ENCODE measurements at places on chromosomes 11 and 22.

DNA sequence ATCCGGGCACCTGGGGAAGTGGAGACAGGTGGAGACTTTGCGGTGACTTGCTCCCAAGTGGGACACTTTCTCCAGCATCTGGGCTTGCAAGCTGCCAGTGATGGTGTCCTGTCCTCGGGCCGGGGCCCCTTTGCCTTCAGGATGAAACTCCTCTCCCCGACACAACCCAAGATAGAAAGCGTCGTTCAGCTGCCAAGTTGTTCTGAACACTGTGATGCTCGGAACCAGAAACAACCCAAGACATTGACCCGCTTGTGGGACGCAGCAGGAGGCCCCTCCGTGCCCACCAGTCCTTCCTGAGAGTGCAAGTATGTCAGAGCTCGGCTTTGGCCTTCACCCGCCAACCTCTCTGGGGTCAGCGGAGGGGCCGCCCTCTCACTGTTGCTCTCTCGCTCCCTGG is 31.3 kb downstream of the LINC01488 start:
- DNase-seq, result no peak

DNA sequence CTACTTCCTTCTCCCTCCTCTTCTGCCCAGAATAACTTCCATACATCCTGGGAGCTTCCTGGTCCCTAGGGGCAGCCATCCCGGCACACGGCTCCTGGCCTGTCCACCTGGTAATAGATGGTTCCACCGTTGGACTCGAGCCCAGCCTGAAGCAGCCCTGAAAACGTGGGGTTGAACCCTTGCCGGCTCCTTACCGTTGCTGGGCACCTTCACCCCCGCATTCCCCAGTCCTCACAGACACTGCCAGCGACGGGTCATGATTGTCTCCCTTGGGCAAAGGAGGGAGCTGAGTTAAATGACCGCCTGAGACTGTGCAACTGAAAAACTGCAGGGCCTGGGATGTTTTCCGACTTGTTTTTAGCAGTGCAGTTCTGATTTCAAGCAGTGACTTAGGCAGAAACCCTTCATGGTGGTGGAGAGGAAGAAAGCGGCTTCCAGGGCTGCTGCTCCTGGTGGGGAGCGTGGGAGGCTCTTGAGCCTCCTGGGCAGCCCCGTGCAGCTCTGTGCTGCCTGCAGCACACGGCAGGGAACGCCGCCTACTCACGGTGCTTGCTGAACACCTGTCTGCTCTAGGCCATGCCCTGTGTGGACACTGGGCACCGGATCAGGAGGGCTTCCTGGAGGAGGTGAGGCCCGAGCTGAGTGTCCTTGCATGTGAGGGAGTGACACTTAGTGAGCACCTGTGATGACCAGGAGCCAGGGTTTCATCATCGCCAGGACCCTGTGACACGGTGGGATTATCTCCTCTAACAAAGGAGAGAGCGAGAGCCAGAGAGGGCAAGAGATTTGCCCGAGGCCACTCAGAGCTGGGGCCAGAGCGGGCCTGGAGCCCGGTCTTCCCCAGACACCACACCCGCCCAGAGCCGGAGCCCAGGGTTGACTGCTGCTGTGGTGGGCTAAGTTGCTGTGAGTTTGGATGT is 77.4 kb downstream of the FBLN1 start:
- no peak for DNase-seq

GRCh38 chr11:92536883-92537282 is 312.3 kb downstream of the FAT3 start:
- DNase-seq, result no peak

- DNase-seq, result no peak
Measured at GRCh38 chr11:24348908-24349307, 147.9 kb upstream of the LUZP2 start.

GRCh38 chr11:567629-568292 is 7.0 kb downstream of the RASSF7 start:
- no peak for DNase-seq
